ENCODE measurements at places on chromosomes 7 and 10.
A peak's percentile ranks its signal among the peaks of the same experiment; 100 is the strongest.

DNA sequence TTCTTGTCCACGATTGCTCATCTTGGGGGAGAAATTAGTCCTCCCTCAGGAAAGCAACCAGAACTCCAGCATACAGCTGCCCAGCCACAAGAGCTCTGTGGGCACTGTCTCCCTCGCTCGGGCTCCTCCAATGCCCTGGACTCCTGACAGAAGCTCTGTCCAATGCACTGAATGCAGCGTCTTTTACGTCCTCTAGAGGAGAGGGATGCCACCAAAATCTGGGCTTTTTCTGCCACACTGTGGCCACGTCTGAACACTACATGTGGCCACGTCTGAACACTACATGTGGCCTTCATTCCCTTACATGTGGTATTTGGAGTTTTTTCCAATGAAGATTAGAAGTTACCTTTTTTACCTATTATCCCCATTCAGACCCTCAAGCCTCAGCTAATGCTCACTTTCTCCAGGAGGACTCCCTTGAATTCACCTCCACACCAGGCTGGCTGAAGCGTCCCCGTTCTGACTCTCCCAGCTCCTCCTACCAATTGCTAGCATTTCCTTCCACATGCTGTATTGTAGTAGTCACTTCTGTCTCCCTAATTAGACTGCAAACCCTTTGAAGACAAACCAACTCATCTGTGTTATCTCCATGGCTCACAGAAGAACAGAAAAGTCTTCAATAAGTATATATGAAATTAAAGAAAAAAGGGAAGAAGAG lies 134.3 kb upstream of the PDE1C start:
- peak; percentile 83 for DNase-seq

GRCh38 chr7:136405931-136406777 lies 429.0 kb upstream of the MTPN start:
- peak; percentile 51 for DNase-seq

DNA sequence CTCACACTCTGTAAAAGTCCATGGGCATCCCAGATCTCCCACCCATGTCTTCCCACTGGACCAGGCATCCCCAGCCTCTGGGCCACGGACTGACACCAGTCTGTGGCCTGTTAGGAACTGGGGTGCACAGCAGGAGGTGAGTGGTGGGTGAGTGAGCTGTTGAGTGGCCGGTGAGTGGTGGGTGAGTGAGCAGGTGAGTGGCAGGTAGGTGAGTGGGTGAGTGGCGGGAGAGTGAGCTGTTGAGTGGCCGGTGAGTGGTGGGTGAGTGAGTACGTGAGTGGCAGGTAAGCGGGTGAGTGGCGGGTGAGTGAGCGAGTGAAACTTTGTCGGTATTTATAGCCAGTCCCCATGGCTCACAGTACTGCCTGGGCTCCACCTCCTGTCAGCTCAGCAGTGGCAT lies 471.2 kb downstream of the DNAJB6 start:
- DNase-seq, result no peak

- DNase-seq, result no peak
Measured at GRCh38 chr7:17042211-17042610, 160.4 kb upstream of the AGR3 start.
